ENCODE measurements at places on chromosomes 3 and 15.
A peak's percentile ranks its signal among the peaks of the same experiment; 100 is the strongest.

- no peak for DNase-seq
Measured at GRCh38 chr3:21017115-21017852, 733.7 kb downstream of the ZNF385D start.

DNA sequence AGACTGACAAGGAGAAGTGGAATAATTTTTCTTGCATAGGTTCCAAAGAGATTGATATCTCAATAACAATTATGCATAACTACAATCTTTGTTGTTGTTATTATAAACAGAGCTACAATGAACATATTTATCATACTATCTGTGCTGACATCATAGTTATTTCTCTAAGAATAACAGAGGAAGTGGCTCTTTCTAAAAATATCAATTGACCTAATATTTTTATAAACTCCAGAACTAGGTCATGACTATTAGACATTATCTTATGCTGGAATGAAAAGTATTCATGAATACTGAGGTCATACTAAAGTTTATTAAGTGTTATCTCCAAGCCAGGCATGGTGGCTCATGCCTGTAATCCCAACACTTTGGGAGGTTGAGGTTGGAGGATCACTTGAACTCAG is 114.1 kb downstream of the DCLK3 start:
- no peak for DNase-seq

GRCh38 chr3:139529662-139530061 is 9.9 kb downstream of the RBP1 start:
- no peak for DNase-seq

GRCh38 chr15:95975212-95975611 is 355.3 kb upstream of the NR2F2 start:
- no peak for DNase-seq

- DNase-seq: no peak
Measured at GRCh38 chr3:178966299-178967176, 105.1 kb downstream of the ZMAT3 start.

DNA sequence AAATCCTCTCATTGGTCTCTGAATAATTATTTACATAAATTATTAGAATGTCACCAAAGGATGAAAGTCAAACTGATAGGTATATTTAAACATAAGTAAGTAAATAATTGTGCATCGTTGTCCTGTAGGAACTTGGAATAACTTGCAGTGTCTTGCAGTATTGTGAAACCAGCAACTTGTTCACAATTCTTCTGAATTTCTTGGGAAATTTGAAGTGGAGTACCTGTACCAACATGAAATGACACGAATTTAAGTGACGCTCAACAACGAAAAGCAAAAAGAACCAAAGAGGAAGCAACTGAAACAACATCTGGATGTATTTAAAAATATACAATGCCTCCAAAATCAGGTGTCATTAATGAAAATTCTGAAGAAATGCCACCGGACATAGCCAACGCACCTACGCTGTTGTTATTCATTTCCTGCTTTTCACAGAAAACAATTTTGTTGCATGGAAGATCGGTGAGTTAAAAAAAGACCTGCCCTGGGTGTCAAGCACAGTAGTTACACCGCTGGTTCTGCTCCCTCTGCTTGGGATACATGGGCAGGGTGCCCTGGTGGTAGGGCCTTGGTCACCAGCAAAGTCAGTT is 112.5 kb downstream of the RPLP1 start:
- no peak for DNase-seq

DNA sequence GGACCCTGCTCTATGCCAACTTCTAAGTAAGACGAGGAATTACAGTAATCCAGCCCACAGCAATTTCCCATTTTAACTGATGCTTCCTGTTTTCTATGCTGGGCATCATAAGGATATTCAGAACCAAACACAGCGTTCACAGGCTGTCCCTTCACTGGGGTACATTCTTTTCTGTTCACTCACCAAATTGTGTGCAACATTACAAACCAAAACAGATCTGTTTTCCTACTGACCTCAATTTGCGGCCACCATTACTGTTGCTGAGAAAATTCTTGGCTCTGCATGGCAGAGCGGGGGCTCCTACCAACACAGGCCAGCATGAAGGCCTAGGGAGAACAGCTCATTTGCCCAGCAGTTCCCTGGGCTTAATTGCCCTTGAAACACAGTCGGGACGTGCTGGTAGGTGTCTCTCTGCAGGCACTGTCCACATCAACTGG is 76.5 kb downstream of the MYO1E start:
- no peak for DNase-seq

DNA sequence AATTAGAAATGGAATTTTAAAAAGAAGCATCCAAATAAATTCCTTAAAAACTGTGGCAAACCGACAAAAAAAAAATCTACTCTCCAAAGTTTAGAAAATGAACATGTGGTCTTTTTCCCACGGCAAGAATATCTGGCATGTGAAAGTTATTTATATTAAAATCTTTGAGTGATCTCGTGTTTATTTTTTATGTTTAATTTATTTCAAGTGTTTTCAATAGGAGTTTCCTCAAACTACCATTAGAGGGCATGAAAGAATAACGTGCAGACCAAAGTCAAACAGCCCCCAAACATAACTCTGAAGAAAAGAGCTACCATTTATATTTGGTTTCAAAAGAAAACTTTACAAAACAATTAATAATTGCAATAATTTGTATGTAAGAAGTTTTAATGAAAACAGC is 286.4 kb downstream of the ZIC4 start:
- no peak for DNase-seq

GRCh38 chr3:8001712-8002111 is 499.9 kb upstream of the LMCD1 start:
- DNase-seq: no peak

DNA sequence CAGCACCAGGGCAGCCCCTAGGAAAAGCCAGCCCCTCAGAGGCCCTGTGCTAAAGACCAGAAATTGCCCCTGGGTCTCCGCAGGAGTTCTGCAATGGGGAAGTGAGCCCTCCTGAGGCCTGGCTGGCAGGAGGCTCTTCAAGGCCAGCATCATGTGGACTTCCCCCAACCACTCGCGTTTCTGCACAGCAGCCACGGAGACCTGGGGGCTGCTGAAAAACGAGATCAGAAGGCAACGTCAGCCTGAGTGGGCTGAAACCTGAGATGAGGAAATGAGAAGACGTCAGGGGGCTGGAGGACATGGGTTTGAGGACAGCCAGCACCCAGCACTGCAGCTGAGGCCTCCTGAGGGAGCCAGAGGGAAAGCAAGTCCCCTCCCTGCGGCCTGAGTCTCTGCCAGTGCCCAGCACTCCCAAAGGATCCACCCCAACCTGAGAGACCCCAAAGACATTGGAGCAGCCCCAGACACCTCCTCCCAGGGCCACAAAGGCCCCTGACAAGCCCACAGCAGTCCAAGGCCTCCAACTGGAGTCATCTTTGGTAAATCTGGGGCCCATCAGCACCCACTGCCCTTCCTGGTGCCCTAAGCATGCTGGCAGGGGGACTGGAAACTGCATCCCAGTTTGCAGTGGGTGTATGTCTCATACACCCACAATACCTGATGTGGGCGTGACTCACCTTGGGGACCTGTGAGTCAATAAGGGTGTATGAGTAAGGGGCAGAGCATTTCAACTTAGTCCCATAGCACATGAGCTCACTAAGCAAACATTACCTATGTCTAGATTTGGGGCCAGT is 29.2 kb upstream of the CYP11A1 start:
- DNase-seq: no peak

- no peak for DNase-seq
Measured at GRCh38 chr3:169390271-169390670, 273.2 kb downstream of the MECOM start.

- no peak for DNase-seq
Measured at GRCh38 chr3:157429708-157430107, 6.9 kb upstream of the PTX3 start.

DNA sequence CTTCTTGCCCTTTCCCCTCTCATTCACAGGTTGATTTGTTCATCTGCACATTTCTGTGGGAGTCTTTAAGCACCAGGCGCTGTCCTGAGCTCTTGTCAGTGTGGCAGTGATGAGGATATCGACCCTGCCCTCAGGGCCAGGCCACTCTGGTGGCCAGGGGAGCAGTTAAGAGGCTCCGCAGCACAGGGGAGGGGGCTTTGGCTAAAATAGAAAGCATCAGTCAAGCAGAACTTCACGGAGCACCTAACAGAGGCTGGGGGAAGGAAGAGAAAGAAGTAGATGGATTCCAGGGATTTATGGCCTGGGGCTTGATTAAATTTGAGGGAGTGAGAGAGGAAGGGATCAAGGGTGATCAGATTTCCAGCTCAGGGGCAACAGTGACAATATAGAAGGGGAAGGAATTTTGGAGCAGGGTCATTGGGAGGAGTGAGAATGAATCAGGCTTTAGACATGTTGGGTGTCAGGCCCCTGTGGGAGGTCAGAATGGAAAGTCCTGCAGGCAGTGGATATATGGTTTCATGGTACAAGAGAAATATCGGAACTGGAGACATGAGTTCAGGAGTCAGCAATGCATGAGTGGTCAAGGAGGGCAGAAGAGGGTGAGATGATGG is 73.0 kb upstream of the GLCE start:
- DNase-seq: no peak

DNA sequence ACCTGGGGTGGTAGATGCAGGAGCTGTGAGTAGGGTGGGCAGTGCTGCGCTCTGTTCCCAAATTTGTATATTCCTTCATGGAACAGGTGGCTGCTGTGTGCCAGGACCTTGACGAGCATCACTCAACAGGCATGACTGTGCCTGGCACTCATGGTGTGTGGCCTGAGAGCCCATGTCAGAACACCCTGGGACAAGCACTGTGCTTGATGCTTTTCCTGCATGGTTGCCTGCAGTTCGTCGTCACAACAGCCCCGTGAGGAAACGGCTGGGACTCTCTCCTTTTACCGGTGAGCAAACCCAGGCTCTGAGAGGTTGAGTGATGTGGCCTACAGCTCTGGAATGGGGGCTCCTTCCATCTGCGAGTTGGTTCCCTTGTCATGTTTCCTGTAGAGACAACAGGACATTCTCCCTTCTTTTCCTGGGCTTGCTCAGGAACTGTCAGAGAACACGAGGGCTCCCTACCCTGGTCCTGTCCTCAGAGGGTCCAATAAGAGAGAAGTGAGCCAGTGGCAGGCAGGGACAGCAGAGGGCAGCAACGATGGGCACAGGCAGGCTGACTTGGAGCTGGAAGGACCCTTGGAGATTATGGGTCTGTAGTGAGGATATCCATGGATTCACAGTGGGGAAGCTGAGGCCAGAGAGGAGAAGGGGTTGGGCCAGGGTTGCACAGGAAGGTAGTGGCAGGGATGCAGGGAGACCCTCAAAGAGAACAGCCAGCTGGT is 37.4 kb downstream of the PRKCD start:
- DNase-seq: no peak

DNA sequence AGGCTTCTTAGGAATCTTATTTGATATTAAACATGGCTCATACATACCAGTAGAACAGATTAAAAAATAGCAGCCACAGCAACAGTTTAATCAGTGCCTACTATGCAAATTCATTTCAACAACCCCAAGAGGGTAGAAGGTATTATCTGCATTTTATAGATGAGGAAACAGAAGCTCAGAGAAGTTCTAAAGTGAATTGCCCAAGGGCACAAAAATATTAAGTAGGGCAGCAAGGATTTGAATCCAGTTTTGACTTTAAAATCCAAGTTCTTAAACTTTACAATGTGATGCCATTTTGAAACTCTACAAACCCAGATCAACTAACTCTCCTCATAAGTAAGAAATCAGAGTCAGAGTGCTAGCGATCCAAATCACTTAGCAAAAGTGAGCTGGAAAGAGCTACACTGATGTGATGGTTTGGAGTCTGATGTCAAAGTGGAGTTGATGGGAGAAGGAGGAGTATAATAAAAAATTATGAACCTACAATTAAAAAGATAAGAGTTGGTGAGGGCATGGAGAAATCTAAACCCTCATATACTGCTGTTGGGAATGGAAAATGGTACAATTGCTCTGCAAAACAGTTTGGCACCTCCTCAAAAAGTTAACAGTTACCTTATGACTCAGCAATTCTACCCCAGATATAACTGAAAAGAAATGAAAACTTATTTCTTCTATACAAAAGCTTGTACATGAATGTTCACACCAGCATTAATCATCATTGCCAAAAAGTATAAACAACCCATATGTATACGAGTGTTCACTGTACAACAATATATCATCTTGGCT is 51.0 kb upstream of the PLXND1 start:
- no peak for DNase-seq

DNA sequence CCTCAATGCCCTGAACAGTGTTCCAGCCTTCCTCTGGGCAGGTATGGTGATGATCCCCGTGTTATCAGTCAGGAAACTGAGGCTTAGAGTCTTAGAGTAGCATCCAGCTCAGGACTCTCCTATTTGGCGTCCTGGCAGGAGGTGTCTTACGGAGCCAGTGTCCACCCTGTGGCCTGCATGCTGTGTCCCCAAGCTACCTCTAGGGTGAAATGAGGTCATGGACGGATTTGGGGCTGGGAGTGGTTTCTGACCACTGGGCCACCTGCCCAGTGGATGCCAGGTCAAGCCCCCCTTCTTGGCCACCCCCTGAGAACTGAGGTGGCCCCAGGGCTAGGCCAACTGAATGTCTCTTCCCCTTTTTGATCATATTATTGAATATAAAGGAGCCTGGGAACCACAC is 27.2 kb upstream of the SLC6A6 start:
- DNase-seq: no peak

- DNase-seq: no peak
Measured at GRCh38 chr3:99330924-99331532, 307.4 kb upstream of the COL8A1 start.

DNA sequence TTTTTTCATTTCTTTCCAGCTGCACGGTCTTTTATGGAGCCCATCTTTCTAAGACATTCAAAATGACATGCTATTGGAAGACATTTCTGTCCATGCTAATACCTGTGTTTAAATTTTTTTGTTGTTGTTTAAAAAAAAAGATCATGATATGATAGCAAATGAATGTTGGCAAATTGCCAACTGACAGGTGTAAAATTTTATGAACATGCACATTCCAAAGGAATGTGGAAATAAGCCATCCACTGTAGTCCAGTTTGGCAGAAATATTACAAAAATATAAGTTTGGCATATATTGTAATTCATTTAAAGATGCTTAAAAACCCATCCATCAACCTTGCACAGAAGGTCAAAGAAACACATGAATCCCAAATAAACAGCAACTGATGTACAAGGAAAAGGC is 75.6 kb upstream of the WNT5A start:
- no peak for DNase-seq

- DNase-seq: no peak
Measured at GRCh38 chr3:52904552-52904951, 7.2 kb upstream of the STIMATE start.

- no peak for DNase-seq
Measured at GRCh38 chr3:193378706-193379105, at the start of gene ATP13A5. TSS of gene ATP13A5 (minus strand) at chr3:193378753. CDS start at chr3:193378725, 28 bp downstream.

GRCh38 chr15:63752075-63752684 is 81.6 kb downstream of the HERC1 start:
- peak; percentile 5 for DNase-seq

DNA sequence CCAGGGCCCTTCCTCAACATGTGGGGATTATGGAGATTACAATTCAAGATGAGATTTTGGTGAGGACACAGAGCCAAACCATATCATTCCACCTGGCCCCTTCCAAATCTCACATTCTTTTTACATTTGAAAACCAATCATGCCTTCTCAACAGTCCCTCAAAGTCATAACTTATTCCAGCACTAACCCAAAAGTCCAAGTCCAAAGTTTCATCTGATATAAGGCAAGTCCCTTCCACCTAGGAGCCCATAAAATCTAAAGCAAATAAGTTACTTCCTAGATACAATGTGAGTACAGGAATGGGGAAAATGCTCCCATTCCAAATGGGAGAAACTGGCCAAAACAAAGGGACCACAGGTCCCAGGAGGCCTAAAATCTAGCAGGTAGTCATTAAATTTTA is 309.5 kb upstream of the SLITRK3 start:
- no peak for DNase-seq

Data from stimulated activated CD8-positive, alpha-beta memory T cell treated with anti-CD3 and anti-CD28 coated beads, Interleukin-4, amount 100 ng/mL, for 1 hour (primary cell).